Stimulated activated CD4-positive, alpha-beta T cell treated with anti-CD3 and anti-CD28 coated beads, TNF-alpha, amount 100 ng/mL, for 4 hours (primary cell): ENCODE measurements at places on chromosomes 7 and 10.
A peak's percentile ranks its signal among the peaks of the same experiment; 100 is the strongest.

DNA sequence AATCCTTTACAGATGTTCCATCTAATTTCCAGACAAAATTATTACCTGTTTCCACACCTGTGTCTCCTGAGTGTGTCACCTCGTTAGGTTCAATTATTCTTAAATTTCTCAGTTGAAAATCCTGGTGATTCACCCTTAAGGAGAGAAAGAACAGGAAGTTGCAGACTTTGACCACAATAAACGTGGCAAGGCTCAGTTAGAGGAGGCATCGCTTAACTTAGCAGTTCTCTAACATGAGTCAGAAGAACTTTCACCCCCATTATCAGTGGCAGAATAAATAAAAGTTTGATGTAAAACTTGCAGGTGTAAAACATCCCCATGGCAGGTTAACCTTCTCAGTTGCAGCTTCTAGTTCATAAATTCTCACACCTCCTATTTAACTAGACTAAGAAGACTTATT is 8.3 kb downstream of the XPNPEP1 start:
- DNase-seq: no peak

GRCh38 chr10:91908337-91909116 is 759 bp downstream of the FGFBP3 start:
- peak; percentile 63 for DNase-seq

- no peak for DNase-seq
Observed at GRCh38 chr10:113454341-113455061, 98.4 kb upstream of the HABP2 start.

DNA sequence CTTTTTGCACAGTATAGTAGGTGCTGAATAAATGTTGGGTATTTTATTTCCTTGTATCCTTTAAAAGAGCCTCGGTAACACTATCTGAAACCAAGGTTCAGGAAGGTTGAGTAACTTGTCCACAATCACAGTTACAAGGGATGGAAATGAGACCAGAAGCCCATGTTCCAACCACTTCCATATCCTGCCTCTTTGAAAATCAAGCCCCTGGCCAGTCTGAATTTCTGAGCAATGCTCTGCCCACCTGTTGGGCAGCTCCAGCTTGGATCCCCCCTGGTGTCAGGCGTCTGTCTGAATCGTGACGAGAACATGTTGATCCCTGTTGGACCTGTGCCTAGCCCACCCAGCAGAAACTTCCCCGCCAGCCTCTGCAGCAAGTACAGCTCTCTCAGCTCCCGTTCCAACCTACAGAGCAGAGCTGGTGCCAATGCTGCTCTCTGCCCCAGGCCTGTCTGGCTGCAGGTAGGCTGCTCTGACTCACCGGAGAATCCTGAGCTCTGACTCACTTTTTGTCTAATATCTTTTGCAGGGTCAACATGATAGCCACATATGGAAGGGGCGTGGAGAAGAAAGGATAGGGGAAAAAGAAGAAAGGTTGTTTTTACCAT is 595.5 kb downstream of the INHBA start:
- DNase-seq: no peak

GRCh38 chr7:112022128-112022527 is 184.1 kb downstream of the DOCK4 start:
- no peak for DNase-seq

- no peak for DNase-seq
Observed at GRCh38 chr7:33790746-33791145, 114.6 kb upstream of the BMPER start.

DNA sequence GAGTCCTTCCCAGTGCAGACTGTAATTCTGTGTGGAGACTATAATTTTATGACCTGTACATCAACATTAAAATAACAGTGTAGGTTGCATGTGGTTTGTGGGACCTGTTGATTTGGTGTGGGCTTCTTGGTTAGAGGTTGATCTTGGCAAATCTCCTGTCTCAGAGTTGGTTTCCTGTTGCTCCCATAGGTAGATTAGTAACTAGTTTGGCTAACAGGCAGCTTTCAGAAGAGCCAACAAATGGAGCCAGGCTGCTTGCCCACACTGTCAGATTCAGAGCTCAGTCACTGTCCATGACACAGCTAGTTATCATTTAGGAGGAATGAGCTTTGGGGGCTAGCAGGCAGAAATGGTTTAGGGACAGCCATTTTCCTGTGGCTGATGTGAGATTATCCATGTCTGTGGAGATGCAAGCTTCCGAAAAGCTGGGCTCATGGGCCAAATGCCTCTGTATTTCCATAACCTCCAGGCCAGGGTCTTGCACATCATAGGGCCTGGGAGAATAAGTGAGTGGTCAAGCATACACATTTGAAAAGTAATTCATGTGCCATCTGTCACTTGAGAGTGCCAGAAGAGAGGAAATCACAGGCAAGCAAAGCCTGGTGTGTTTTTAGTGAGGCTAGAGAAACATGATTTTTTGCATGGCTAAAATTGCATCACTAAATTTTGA is 33.4 kb downstream of the CCM2 start:
- no peak for DNase-seq

- no peak for DNase-seq
Observed at GRCh38 chr7:34709771-34710170, 51.8 kb downstream of the NPSR1 start.

DNA sequence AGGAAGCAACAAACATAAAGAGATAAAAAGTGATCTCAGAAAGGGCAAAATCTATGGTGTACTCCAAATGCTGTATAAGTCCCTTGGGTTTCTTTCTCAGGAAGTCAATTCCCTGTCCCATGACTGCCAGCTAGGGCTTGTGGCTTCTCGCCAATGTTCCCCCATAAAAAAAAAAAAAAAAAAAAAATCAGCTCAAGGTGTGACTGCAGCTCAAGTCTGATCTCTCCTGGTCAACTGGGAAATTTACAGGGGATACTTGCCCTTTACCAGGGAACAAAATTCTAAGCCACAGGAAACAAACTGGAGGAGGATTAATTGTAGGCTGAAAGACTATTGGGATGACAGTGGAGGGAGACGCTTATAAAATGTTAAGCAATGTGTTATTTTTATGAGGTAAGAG is 76.0 kb downstream of the PCGF5 start:
- no peak for DNase-seq

- DNase-seq: no peak
Observed at GRCh38 chr10:22992075-22992474, 64.2 kb downstream of the ARMC3 start.

DNA sequence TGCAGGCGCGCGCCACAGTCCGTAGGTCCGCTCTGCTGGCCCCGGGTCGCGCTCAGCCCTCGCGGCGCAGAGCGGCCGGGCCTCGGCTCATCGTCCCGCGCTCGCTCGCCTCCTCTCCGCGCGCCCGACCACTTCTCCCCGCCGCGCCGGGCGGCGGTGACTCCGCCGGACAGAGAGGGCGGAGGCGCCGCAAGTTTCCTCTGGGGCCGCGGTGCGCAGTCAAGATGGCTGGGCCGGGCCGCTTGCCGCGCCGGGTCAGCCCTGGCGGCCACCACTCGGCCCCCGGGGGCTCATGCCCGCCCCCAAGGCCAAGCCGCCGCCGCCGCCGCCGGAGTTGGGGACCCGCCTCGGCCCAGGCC is 441 bp downstream of the FZD8 start:
- DNase-seq: no peak

- no peak for DNase-seq
Observed at GRCh38 chr7:50531401-50531911, 33.7 kb downstream of the DDC start.

GRCh38 chr10:89992575-89992974 is 291.2 kb downstream of the KIF20B start:
- DNase-seq: no peak

GRCh38 chr10:68090586-68090985 is 15.5 kb upstream of the HERC4 start:
- no peak for DNase-seq

- no peak for DNase-seq
Observed at GRCh38 chr10:65788271-65788670, 1137.6 kb upstream of the LRRTM3 start.

DNA sequence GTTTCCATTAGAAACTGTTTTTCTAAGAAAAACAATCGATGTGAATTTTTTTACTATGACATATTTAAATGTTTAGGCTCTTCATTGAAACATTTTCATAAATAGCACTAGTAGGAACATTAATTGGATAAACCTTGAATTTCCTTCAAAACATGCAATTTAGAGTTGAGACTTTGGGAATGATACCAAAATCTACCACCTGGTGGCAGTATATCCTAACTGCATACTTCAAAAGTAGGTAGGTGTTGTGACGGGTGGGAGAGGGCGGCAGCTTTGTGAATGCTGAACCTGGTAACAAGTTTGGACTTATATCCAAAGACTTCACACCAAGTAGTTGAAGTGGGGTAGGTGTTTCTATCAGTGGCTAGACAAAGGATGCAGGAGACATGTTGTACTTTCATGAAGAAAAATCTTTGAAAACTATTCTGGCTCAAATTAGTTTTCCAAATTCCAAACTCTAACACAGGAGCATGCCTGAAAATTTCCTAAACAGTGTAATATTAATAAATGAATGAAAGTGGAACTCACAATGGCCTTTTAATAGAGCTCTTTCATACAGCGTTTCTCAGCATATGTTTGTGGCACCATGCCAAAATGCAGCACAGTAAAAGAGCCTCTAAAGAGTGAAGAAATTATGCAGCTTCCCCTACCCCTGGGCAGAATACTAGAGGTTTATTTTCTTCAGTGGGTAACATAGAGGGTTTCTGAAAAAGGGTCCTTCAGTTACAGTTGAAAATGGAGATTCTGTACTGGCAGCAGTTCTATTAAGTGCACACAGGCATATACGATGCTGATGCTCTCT is 201.0 kb upstream of the TPK1 start:
- DNase-seq: peak; percentile 7

DNA sequence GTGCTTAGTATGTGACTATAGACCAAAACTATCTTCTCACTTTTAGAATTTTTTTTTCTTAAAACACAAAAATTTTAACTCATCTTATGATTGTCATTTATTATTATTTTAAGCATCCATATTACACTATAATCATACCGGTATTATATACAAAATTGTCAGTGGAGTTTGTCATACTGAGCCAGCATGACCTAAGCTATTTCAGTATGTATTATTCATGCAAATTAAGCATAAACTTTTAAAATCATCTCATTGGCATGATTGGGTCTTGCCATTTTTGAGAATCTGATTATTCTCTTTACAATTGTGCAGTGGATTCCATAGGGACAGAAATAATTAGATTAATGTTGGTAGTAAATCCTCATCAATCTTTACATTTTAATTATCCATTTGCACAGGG is 46.2 kb upstream of the STMP1 start:
- DNase-seq: no peak

DNA sequence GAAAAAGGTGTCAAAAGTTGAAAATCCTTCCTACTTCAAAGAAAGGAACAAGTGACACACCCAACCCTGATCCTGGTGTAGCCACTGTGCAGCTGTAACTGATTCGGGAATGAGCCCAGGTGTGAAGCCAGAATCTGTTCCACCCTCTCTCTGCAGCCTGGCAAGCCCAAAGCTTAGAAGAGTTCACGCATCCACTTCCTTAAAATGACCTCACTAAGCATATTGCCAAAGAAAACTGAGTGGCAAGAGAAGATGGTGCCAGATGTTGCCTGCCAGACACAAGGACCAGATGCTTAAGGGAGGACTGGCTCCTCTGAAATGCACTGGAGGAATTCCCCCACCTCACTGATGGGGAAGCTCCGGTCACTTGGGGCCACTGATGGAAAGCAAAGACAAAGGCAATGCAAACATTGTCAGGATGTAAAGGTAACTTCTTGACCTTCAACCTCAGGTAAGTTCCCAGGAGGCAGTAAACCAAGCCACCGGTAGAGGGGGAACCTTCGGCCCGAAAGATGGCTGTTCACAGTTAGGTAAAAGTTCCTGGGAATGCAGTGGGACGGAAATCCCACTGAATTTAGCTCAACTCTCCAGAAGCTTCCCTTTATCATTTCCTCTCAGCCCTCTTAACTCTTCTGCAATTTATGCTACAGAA is 554.9 kb downstream of the KCNMA1 start:
- no peak for DNase-seq

DNA sequence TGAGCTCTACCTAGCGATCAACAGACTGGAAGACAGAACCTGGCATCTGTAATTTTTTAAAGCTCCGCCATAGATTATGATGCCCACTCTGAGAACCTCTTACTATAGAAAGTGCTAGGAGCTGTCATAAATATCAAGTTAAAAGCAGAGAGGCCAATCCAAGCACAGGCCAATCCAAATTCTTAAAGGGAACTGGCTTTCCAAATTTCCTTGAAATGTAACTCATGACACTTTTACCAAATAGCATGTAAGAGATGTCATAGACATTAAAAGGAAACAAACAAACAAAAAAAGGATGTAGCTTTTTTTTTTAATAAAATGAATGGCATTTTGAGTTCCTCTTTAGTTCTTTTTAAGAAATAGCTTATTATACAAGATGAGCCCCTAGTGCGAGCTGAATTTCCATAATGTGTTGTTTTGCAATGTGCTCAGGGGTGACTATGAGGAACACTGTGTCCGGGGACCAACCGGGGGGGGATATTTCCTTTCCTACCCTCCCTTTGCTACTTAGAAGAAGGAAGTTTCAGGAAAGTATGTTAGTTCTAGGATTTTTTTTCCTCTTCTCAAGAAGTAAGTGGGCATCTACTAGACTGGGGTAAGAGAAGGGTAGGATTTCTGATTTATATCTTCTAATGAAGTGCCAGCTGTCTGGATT is 23.7 kb upstream of the MRC1 start:
- DNase-seq: no peak

DNA sequence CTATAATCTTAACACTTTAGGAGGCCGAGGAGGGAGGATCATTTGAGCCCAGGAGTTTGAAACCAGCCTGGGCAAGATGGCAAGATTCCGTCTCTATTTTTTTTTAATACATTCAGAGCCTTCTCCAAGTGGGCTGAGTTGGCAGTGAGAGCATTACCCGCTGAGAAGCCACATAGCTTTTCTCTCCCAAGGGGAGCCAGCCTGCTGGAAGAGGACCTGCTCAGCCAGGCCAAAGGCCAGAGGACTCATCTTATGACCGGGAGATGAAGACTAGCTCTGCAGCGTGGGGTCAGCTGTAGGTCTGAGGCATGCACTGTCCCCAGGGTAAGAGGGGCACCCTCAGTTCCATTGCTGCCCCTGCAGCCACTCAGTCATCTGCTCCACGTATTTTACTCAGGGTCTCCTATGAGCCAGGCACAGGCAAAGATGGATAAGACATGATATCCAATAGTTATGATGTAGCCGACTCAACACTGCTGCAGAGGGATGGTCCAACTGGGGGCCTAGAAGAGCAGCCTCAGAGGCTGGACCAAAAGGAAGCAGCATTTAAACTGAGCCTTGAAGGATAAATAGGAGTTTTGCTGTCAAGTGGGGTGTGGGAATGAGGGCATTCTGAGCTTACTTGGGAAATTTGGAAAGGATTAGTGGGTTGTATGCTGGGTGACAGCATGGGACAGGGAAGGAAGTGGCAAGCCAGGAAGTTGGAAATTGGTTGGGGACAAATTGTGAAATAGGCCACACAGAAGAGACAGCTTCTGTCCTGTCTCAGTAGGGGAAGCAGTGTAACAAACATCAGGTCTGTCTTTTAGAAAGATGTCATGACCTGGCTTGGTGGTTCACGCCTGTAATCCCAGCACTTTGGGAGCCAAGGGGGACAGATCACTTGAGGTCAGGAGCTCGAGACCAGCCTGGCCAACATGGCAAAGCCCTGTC is 1.6 kb upstream of the MARVELD1 start:
- no peak for DNase-seq

- no peak for DNase-seq
Observed at GRCh38 chr10:118330295-118331076, 11.6 kb downstream of the FAM204A start.

GRCh38 chr10:115937768-115938056 is 335.3 kb downstream of the GFRA1 start:
- no peak for DNase-seq
